ENCODE measurements at places on chromosomes 16 and 17.

- DNase-seq: no peak
Measured at GRCh38 chr17:83126275-83126811, 46.9 kb downstream of the METRNL start.

DNA sequence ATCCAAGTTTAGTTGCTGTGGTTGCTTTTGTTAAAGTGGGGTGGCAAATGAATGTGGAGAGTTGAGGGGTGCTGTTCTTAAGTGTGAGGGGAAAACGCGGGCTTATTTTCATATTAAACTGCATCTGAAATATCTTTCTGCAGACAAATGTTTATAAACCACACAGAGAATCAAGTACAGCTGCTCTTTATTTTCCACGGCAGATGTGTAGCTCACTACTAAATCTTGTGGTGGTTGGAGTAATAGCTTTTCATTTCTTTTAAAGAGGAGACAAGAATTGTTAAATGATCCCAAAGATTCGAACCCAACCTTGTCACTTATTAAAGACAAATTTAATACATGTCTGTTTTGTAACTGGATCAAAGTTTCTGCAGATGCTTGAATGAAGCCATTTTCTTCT is 2.1 kb downstream of the CLTC start:
- DNase-seq: no peak

DNA sequence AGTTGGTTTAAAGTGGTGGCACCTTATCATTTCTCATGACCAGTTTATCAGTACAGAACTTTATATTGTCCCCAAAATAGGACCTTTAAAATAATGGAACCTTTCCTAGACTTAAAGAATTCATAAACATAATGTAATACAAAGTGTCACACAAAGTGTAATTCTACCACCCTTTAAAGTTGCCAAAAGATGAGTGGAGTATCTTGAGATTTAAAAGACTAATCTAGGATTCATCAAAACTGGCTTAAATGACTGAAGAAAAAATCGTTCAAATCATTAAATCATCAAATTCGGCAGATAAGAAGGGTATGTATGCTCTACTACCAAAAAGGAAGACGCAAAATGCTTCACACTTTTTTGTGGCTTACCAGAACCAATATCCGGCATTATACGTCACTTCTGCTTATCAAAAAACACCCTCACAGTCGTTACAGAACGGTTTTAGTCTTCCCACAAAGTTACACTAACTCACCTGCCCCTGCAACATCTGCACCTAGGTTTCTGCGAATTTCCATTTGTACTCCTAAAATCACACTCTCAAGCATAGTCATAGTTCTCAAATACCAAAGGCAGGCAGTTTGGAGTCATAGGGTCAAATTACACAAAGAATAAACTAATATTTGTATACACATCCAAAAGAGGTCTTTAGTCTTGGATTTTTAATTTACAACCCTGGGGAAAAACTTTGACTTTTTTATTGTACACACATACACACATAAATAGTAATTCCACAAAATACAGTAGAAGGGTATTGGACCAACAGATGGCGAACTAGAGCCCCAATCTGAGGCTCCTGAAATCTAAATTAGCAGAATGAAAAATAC is 1.4 kb upstream of the KANSL1 start:
- DNase-seq: peak; percentile 85

- peak; percentile 87 for DNase-seq
Measured at GRCh38 chr17:78176548-78177025, 8.2 kb downstream of the SYNGR2 start.

GRCh38 chr17:9104370-9105041 is 83.2 kb downstream of the NTN1 start:
- DNase-seq: no peak

DNA sequence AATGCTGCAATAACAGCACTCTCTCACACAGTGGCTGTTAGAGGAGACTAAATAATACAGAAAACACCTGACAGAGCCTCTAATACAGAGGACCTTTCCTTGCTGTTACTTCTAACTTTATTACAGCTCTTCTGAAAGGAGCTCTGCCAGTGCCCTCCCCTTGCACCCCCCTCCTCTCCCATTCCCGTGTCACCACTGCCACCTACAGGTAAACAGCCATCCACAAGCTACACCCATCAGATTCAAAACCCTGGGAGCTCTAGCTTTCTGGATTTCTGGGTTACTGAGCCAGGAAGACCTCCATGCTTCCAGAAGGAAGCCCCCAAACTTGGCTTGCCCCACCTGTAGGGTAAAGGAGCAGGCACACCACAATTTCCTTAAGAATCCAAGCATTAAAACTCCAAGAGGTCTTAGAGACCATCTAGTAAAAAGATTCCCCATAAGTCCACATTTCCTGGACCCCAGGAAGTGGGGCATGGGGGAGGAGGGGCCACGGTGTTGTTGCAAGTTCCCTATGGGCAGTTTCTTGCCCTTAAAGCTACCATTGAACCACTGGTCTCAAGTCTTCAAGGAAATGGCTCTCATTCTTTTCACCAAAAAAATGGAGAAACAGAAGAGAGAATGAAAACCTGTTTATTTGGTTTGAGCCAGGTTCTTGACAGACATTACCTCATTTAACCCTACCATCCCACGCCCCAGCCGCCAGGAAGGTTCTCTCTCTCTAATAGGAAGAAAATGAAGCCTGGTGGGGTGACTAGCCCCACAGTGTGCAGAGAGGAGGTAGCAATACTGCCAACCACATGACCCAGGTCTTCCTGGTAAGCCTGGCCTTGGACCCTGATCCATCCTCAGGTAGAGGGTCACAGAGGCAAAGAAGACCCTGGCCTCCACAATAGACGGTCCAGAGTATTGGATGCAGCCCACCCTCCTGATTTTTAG is 52.8 kb downstream of the TOM1L2 start:
- peak; percentile 67 for DNase-seq

GRCh38 chr16:79293836-79294460 is 306.6 kb downstream of the MAF start:
- DNase-seq: no peak

GRCh38 chr16:8989099-8989878 is 25.6 kb upstream of the USP7 start:
- DNase-seq: no peak

- no peak for DNase-seq
Measured at GRCh38 chr16:74887084-74887483, 97.8 kb downstream of the WDR59 start.

- no peak for DNase-seq
Measured at GRCh38 chr16:11109566-11109965, 146.4 kb downstream of the SOCS1 start.

DNA sequence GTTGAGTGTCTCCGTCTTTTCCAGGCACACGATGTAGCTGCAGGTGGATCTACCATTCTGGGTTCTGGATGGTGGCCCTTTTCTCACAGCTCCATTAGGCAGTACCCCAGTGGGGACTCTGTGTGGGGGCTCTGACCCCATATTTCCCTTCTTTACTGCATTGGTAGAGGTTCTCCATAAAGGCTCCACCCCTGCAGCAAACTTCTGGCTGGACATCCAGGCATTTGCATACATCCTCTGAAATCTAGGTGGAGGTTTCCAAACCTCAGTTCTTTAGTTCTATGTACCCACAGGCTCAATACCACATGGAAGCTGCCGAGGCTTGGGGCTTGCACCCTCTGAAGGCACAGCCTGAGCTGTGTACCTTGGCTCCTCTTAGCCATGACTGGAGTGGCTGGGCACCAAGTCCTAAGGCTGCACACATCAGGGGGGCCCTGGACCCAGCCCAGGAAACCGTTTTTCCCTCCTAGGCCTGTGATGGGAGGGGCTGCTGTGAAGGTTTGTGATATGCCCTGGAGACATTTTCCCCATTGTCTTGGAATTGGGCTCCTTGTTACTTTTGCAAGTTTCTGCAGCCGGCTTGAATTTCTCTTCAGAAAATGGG is 14.0 kb downstream of the ABCC1 start:
- DNase-seq: no peak

DNA sequence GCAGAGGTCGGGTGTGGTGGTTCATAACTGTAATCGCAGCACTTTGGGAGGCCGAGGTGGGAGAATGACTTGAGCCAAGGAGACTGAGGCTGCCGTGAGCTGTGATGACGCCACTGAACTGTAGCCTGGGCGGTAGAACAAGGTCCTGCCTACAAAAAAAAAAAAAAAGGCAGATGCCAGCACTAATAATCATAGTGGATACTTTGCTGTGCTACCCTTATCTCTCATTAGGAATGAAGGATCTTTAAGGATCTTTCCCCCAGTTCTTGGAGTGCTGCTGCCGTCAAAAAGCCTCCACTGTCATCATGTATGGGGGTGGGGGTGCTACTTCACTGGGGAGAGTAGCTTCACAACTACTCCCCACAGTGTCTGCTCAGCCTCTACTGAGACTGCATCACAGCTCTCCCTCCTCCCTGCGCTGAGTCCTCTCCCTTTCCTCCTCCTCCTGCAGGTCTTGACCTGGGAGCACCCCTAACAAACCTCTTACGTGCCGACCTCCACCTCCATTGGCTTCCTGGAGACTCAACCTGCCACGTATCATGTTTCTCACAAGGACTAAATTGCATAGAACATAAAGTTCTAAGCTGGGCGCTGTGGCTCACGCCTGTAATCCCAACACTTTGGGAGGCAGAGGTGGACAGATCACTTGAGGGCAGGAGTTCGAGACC is 24.4 kb upstream of the ST6GALNAC1 start:
- DNase-seq: no peak

- no peak for DNase-seq
Measured at GRCh38 chr16:74474416-74474815, 53.1 kb upstream of the CLEC18B start.

DNA sequence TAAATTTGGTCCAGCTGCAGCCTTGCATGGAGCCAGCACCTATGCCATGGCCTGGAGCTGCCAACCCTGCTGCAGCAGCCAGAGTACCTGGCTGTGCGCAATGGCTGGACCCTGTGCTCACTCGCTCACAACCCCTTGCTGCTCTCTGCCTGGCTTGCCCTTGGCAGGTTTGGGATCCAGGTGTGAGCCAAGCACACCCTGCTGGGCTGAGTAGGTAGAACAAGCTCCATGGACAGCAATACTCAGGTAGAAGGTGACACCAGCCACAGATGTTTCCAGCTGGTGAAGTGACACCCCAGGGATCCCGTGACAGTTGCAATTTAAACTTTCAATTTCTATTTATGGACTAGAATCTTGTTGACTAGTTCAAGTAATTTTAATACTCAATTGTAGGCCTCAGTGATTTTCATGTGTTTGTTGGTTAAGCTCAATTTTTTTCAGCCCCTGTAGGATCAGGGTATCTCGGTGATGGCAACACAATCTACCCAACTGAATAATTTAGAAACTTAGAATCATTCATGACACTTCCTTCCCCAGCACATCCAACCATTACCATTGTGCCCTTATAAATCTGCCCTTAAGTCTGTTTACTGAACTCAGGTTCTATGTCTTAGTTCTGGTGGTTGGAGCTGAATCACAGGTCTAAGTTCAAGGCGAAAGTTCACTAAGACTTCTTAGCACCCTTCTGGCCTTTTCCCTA is 480.0 kb downstream of the PMP22 start:
- DNase-seq: peak; percentile 25

DNA sequence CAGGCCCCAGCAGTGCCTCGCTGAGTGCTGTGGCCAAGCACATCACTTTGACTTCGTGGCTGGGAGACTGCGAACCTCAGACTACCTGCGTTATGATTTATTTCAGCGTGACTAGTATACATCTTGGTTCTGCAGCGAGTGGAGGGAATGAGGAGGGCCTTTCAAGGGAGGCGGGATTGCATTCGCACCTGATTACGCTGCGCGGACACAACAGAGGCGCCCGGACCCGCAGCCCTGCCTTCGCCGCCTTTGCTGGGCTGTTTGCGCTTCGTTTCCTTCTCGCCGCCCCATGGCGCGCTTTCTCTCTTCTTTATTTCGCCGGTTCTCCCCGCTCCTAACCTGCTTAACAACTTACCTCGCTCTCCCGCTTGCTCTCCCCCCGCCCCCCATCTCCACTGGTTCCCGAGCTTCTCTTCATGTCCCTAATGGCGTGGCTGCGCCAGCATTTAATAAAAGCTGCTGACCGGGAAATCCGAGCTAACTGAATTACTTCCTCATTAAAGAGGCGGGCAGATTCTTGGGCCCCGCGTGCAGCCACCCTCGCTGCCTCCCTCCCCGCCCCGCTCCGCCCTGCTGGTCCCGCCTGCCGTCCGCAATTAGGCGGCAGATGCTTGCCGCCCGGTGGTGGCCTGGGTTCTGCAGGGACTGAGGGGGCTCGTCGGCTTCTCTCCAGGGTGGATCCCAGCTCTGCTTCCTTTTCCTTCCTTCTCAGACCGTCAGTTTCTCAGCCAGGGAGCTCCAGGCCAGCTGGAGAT is 257.6 kb upstream of the SDK2 start:
- peak; percentile 16 for DNase-seq

DNA sequence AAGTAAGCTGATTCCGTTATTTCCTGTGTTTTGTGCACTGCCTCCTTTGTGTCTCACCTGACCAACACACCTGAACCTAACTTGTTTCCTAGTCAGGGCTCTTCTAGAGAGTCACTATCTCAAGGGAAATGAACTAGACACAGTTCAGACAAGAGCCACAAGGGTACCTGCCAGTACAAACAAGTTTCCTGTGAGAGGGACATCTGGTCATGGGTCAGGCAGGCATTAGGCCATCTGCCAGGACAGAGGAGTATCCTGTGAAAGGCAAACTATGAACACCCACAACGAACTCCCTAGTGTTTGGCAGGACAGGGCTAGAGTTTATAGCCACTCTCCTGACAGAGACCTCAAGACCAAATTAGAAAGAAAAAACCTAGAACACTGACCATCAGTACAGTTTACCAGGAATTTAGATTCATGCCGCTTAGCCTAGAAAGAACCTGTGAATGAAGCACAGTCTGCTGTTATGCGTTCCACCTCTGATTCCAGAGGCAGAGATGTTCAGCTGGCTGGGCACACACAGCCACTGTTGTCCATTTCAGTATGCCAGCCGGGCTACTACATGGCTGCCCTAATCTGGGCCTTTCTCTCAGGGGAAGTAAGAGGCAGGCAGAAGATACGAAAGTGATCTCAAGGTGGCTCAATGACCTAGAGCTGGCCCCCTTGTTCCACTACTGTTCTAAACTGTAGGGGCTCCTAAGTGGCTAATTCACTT is 20.7 kb upstream of the GLG1 start:
- DNase-seq: no peak

GRCh38 chr17:1638624-1639300 is 6.8 kb downstream of the SCARF1 start:
- DNase-seq: no peak

DNA sequence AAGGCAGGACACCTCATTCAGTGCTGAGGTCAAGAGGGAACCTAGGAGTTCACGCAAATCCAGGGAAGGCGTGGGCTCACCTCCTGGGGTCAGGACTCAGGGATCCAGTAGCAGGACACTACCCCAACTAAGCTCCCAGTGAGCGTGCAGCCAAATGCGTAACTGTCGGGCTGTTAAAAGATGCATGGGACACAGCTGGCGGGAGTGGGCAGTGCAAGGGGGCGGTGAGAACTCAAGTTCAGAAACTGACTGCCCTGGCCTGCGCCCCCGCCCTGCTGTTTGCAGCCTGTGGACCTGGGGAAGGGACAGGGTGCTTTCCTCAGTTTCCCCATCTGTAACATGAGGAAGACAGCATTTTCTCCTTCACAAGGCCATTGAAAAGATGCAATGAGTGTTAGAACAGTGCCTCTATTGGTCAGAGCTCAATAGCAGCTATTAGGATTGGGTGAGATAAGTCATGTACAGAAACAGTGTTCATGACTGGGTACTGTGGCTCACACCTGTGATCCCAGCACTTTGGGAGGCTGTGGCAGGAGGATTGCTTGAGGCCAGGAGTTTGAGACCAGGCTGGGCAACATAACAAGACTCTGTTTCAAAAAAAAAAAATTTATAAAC is 20.2 kb downstream of the CDIPT start:
- DNase-seq: no peak
